ENCODE measurements at places on chromosomes 2 and 18. TPM values are rescaled to one million over a fixed set of nuclear protein-coding genes. Genes with fewer than 3 reads are reported as not detected.

EFHD1 gene
- 7.0 TPM for total RNA-seq

COPS9 gene
- 104 TPM for total RNA-seq

LAMA1 gene
- total RNA-seq = 1.7 TPM

POU3F3 gene
- total RNA-seq = not detected

Measured in stomach (tissue), 19 donors.